ENCODE measurements at places on chromosomes 7 and 10.

DNA sequence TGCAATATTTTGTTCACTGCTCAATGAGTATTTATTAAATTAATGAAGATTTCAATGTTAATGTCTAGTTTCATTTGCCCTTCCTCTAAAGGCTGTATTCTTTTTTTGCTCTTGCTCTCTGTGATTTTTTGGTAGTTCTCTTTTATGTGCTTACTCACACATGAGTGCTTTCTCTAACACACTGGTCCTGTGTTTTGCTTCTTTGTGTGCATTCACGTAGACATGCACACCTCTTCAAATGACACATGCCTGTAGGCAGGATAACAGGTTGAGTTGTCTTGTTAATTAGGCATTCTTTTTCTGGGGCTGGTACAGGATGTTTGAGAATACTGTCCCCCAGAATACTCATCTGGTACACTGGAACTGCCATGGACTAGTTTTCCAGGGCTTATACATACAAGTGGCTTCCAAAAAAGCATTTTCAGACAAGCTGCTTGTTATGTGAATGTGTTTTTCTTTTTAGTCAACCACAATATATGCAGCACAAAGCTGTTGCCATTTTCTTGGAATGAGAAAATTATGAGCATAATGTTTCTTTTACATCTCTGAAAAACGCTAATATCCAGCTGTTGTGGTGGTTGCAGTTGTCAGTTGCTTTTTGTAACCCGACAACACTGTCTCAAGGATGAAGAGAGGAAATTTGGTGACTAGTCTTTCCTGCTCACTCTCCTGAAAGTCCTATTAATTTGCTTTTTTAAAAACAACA, 416.4 kb downstream of the AUTS2 start:
- DNase-seq: no peak

DNA sequence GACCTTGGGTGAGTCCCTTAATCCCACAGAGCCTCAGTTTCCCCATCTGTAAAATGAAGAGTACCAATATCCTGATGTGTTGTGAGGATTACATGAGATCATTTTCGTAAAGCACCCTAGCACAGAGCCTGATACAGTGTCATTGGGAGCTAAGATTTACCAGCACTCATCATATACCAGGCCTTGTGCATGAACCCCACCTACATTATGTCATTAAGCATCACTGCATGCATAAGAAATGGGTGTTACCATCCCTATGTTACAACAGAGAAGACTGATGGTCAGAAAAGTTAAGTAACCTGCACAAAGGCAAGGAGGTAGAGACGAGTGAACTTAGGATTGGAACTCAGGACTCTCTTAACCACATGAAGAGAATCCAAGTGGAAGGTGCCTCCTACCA, 290.6 kb downstream of the KCNMA1 start:
- DNase-seq: no peak

DNA sequence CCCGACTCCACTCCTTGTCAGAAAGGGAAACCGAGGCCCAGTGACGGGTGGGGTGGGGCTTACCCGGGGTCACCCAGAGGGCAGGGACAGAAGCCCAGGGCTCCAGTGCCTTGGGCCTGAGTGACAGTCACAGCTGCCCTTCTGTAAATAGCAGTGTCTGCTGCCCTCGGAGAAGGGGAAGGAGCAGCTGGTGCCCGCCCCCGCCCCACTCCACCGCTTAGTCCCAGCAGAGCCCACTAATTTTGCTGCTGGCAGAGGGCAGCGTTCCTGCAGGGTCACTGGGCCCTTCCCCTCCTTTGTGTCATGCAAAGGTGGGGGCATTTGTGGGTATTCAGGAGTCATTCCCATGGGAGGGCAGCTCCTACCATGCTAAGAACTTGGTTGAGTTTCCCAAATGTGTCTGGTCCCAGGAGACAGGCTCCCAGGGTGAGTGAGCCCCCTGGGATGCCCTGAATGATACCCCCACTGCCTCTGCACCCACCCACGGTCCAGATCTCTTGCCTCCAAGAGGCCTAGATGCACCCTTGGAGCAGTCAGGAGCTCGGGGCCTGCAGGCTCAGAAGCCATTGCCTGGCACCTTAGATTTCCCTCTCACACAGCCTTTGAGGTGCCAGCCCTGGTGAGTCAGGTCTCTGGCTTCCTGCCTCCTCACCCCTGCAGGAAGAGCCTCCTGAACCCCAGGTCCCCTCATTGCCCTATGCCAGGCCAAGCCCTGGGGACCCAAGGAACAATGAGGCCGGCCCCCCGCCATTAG, 17.2 kb downstream of the SH2B2 start:
- no peak for DNase-seq

DNA sequence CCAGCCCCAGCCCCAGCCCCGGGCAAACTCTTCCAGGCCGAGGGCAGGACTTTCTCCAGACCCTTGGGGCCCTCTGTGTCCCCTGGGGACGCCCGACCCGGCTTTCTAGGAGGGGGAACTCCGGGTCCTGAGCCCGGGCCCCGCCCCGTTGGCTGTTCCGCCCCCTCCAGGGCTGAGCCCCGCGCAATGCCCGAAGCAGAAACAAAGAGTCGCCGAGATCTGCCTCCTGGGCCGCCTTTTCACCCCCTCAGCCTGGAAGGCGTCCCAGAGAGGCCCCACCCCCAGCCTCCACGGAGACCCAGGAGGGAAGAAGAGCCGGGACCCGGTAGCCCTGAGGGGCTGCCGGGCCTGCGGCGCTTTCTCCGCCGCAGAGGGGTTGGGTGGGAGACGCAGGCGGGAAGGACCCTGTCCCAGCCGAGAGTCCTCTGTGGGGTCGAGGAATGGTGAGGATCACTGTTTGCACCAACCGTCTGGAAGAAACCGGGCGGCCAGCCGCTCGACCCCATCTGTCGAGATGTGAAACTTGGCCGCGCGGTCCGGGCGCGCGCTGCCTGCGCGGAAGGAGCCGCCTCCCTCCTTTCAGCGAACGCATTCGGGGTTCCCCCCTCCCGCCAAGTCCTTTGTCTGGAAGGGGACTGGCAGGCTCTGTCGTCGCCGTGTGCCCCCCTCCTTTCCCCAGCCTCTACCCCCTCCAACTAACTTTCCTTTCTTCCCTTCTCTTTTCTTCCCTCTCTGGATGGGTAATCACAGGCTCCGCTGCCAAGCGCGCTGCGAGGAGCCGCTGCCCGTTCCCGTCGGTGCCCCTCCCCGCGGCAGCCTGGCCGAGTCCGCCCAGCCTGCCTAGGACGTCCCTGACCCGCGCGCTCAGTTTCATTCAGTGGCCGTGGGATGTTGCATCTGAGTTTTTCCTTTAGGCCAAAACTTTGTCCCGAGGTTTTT, 10.2 kb downstream of the EN2 start:
- DNase-seq: no peak

GRCh38 chr10:100697070-100697469, 48.3 kb upstream of the PAX2 start:
- DNase-seq: no peak

DNA sequence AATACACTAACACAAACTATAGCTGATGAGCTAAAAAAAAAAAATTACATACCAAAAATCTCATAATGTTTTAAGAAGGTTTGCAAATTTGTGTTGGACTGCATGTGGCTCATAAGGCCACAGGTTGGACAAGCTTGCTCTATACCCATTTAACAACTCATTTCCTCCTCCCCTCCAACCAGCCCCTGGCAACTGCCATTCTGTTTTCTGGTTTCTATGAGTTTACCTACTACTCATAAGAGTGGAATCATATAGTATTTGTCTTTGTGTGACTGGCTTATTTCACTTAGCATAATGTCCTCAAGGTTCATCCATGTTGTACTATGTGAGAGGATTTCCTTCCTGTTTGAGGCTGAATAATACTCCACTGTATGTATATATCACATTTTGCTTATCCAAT, 100.4 kb upstream of the ARHGAP21 start:
- DNase-seq: no peak

DNA sequence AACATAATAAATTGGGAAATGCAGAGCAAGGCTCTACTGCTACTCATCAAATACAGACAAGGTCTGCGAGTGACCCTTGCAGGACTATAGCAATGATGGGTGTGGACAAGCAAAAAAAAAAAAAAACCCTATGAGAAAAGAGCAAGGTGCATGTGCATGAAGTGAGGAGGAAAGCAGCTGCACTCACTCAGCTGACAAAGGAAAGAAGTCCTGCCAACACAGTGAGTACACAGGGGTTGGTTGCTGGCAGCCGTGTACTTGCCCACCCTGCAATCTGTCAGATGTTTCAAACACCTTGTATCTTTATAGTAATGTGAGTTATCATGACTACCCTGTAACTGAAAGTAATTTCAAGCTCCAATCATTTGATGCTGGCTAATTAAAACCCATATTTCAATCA, 20.5 kb downstream of the CHCHD3 start:
- DNase-seq: no peak

GRCh38 chr7:28088032-28088431, 92.6 kb downstream of the JAZF1 start:
- no peak for DNase-seq

DNA sequence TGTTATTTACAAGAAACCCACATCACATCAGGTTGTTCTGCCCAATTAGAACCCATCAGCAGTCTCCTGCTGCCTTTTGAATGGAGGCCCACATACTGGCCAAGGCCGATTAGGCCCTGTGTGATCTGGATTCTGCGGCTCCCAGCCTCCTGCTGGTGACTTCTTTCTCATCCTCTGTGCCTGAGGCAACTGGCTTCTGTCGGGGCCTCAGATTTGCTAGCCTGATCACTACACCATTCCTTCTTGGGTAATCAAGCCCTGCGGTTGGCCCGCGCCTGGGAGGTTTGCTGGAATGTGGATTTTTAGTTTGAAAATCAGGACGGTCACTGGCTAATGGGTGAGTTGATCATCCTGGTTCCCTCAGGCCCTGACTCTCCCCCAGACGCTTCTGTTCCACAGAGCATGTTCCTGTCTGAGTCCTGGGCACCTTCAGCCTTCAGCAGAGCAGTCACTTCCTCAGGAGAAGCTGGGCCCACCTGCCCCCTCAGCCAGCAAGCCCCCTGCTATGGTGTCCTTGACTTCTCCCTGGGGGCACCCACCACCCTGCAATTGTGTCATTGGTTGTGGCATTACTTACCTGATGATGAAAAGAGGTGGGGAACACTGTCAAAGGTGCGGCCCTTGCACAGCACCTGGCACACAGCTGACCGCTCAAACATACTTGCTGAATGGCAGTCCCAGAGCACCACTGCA, 207.6 kb downstream of the PHTF2 start:
- no peak for DNase-seq

- DNase-seq: no peak
Measured at GRCh38 chr7:105353752-105354328, 34.9 kb downstream of the SRPK2 start.

DNA sequence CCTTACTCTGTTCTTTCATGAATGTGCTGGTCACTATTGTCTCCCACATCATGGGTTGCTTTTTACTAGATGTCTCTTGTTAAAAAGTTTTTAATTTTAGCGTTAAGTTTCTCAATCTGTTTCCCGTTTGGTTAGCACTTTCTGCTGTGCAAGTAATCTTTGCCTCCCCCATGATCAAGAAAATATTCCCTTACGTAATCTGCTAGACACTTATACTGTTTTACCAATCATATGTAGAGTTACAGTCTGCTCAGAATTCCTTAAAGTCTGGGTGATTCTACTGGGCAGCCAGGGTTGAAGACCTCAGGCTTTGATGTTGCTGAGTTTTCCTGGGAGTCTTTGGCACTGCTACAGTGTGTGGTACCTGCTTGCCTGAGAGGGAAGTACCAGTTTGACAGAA, 38.2 kb upstream of the RPA3 start:
- DNase-seq: no peak

GRCh38 chr10:130424418-130424817, 288.2 kb downstream of the GLRX3 start:
- DNase-seq: no peak

- DNase-seq: no peak
Measured at GRCh38 chr10:68087685-68088401, 12.8 kb upstream of the HERC4 start.

DNA sequence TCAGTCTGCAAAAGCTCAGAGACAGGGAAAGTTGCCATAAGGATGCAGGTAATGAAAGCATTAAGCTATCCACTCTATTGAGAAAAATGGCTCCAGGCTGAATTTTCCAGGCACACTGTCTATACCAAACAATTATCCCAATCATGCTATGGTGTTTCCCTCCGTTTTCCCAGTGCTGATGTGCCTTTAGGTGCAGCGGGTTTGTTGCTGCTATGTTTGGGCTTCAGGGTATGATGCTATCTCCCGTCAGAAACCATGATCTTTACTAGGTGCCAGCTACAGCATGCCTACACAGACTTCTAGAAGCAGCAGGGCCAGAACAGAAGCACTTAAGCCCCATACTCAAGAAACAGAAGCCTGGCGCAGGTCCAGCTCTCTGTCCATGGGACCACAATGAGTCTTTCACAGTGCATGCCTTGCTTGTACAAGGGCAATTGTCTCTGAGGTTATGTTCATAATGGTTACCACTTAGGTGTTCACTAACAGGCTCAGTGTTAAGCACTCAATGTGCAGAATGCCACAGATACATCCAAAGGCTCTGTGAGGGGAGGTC, 19.4 kb downstream of the STEAP1B start:
- DNase-seq: no peak

DNA sequence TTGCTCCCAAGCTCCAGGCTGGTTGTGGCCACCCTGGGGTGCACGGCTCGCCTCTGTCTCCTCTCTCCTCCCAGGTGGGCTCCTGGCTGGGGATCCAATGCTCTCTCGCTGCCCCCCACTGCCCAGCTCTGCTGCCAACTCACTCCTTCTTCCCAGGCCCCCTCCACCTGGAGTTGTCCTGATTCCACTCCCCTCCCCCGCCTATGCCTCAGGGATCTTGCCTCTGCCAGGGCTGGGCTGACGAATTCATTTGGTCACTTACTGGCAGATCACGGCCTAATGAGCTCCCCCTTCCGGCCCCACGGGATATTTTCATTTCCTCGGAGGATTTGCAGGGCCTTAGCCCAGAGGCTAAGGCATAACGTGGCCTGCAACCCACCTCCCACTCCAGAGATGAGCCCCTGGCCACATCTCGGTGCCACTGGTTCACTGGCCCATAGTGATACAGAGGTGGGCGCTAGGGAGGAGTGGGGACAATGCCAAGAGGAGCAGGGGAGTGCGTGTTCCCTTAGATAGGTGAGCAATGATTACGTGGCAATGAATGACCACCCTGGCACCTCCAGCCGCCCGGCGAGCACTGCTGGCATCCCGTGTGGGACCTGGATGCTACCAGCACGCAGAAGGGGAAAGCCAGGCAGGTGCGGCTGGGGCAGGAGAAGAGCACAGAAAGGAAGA, 344.6 kb upstream of the SHH start:
- no peak for DNase-seq

- DNase-seq: no peak
Measured at GRCh38 chr10:55820071-55820470, 541.0 kb downstream of the ZWINT start.

GRCh38 chr10:51074238-51075028, at the start of gene PRKG1:
Gene PRKG1, plus strand, starts transcription at chr10:51074487.
- DNase-seq: peak; percentile 55

GRCh38 chr10:22017283-22018020, 13.9 kb upstream of the DNAJC1 start:
- no peak for DNase-seq

GRCh38 chr7:2487586-2488271, 11.5 kb upstream of the GRIFIN start:
- no peak for DNase-seq

DNA sequence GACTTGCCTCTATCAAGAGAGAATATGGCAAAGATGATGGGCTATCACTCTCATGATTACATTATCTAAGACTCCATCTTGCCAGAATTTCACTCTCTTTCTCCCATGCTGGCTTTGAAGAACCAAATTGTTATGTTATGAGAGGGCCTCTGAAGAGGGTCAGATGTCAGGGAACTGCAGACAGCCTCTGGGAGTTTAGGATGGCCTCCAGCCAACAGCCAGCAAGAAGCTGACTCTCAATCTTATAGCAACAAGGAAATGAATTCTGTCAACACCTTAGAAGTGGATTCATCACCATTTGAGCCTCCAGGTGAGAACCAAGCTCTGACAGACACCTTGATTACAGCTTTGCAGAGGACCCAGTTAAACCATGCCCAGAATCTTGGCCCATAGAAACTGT, 33.6 kb downstream of the ZNF22 start:
- DNase-seq: no peak

All from head of caudate nucleus (tissue), 42 donors.